ENCODE measurements at places on chromosomes 4 and X. TPM values are rescaled to one million over a fixed set of nuclear protein-coding genes. Genes with fewer than 3 reads are reported as not detected.

Gene KLF8
- total RNA-seq: 20.1 TPM

Gene TRIML2
- total RNA-seq: not detected

Gene PAGE2
- total RNA-seq: not detected

Gene RNF113A
- 8.8 TPM for total RNA-seq

Gene UGT2B11
- total RNA-seq: not detected

Gene SPANXC
- total RNA-seq: not detected

Gene SOD3
- 178 TPM for total RNA-seq

Gene LRIT3
- 0.31 TPM for total RNA-seq

Gene RAB40A
- 1.2 TPM for total RNA-seq

Gene ARHGAP36
- not detected for total RNA-seq

Gene C4orf36
- total RNA-seq: 0.49 TPM

Gene CENPVL1
- total RNA-seq: not detected

Gene PROM1
- 0.40 TPM for total RNA-seq

Gene RHOXF2
- total RNA-seq: not detected

Gene PAGE5
- total RNA-seq: not detected

Gene TMPRSS11F
- total RNA-seq: not detected

Gene ANXA10
- total RNA-seq: not detected

Gene CENPVL2
- not detected for total RNA-seq

Gene TCEAL7
- total RNA-seq: 15.1 TPM

Gene PLP1
- 637 TPM for total RNA-seq

Gene FAM149A
- total RNA-seq: 17.2 TPM

Gene MAGED4
- total RNA-seq: 7.1 TPM

Gene EXOC1L
- total RNA-seq: not detected

Gene CLDN2
- not detected for total RNA-seq

Gene TEX11
- total RNA-seq: not detected

Gene PWWP3B
- total RNA-seq: 0.62 TPM

Gene TMSB15C
- total RNA-seq: 2.4 TPM

Gene MAGEB1
- total RNA-seq: not detected
